ENCODE measurements at places on chromosomes 12 and 14.

- DNase-seq, result no peak
- peaks cover 5% of the 10 kb centered on the region for H3K4me1 ChIP-seq
- H3K27me3 ChIP-seq, result peaks cover 5% of the 10 kb centered on the region
- H3K4me3 ChIP-seq, result no peak overlapping the region
These were observed 21.4 kb upstream of the CMKLR1 start for GRCh38 chr12:108360487-108360886.

DNA sequence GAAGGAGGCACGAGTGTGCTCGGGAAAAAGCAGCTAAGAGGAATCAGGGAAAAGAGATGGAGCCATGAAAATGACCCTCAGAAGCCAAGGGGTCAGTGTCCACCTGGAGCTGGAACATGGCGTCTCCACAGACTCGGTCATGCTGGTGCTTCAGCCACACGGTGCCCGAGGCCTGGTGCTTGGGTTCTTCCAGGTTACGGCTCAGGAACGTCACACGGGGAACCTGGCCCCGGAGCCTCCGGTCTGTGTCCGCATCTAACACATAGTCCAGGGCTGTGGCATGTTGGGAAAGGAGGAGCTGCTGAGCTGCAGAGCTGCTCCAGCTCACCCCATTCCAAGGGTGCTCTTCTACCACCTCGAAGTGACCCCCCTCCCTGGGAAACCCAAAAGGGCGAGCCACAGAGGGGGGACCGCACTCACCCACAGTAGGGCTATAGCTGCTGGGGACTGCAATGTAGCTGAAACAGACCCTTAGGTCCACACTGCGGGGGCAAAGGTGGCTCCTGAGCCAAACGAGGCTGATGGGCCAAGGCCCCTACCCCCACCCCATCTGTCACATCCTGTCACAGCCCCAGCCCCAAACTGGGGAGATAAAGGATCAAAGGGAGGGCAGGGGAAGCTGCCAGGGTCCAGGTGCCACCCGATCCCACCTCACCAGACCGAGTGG lies 10.8 kb downstream of the ITGA7 start:
- H3K4me3 ChIP-seq, result no peak overlapping the region
- no peaks in the 10 kb centered on the region for H3K36me3 ChIP-seq
- peaks cover 2% of the 10 kb centered on the region for H3K27me3 ChIP-seq

DNA sequence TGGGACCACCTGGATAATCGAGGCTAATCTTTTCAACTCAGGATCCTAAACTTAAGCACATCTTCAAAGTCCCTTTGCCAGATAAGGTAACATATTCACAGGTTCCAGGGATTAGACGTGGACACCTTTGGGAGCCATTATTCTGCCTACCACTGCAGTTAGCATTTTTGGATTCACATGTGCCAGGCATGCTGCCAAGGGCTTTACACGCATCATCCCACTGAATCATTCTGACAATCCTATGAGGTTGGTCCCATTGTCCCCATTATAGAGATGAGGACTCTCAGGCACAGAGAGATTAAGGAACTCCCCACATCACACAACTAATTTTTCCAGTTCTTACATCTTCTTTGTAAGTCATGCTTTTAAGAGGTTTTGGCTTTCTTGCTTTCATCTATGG lies 34.5 kb downstream of the RTN1 start:
- no peak for DNase-seq
- H3K27ac ChIP-seq, result no peak overlapping the region
- H3K4me1 ChIP-seq, result no peaks in the 10 kb centered on the region
- H3K4me3 ChIP-seq, result no peak overlapping the region
- peaks cover 12% of the 10 kb centered on the region for H3K27me3 ChIP-seq

GRCh38 chr14:74935360-74935680 lies 12.3 kb upstream of the RPS6KL1 start:
- no peaks in the 10 kb centered on the region for H3K36me3 ChIP-seq
- no peak overlapping the region for H3K27ac ChIP-seq
- H3K4me1 ChIP-seq, result peaks cover 21% of the 10 kb centered on the region

DNA sequence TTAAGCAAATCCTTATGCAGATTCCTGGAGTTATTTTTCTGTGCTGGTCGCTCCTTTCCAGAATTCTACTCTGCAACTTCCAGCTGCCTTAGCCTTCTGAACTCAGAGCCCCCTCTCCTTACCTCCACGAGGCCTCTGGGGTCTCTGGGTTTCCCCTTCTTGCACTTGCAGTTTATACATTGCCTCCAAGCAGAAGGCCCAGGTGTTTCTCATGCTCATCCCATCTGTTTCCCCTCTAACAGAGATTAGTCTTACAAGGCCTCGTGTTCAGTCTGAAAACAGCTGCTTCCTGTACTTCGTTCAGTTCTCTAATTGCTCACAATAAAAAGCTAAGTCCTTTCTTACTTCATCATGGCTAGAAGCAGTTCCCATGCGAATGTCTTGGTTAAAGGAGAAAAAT lies 134.4 kb upstream of the FGD4 start:
- no peak overlapping the region for H3K4me3 ChIP-seq
- no peaks in the 10 kb centered on the region for H3K36me3 ChIP-seq
- H3K4me1 ChIP-seq, result peaks cover 4% of the 10 kb centered on the region
- no peak for DNase-seq

DNA sequence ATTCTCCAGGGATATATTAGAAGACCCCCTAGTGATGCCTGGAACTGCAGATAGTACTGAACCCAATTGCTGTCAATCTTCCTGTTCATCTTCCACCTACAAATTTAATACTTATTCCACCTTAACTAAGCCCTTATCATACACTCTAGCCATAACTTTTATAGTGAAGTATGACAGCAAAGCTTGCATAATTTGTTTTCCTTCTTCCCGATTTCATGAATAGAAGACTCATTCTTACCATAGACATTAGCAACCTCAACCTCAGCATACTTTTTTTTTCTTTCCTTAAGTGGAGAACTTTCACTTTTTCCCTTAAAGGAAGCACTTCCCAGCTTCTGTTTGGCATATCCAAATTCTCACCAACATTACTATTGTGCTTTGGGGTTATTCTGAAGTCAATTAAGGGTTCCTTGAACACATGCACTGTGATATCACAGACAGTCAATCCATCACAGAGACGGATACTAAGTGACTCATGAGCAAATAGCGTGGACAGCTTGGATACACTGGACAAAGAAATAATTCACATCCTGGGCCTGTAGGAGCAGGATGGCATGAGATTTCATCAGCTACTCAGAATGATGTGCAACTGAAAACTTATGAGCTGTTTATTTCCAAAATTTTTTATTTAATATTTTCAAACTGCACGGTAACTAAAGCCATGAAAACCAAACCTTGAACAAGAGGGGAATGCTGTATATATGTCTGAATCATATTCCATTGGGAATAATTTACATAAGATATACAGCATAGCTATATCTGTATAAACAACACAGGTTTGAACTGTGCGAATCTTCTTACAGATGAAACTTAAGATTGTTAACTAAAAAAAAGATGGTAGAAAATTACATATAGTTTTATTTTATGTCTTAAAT lies 63.9 kb downstream of the SYT1 start:
- H3K36me3 ChIP-seq, result no peaks in the 10 kb centered on the region
- no peak overlapping the region for H3K4me3 ChIP-seq
- DNase-seq, result no peak
- H3K4me1 ChIP-seq, result no peaks in the 10 kb centered on the region
- no peaks in the 10 kb centered on the region for H3K27me3 ChIP-seq
- H3K27ac ChIP-seq, result no peak overlapping the region

GRCh38 chr12:6302621-6303020 lies 7.9 kb upstream of the PLEKHG6 start:
- peaks cover 4% of the 10 kb centered on the region for H3K4me1 ChIP-seq
- H3K27ac ChIP-seq, result no peak overlapping the region
- peaks cover 13% of the 10 kb centered on the region for H3K27me3 ChIP-seq
- no peaks in the 10 kb centered on the region for H3K36me3 ChIP-seq
- no peak for DNase-seq
- H3K4me3 ChIP-seq, result no peak overlapping the region

- no peaks in the 10 kb centered on the region for H3K27me3 ChIP-seq
- no peak overlapping the region for H3K27ac ChIP-seq
- no peak overlapping the region for H3K4me3 ChIP-seq
- no peaks in the 10 kb centered on the region for H3K4me1 ChIP-seq
- no peak for DNase-seq
These were observed 453.9 kb downstream of the ADAMTS20 start for GRCh38 chr12:43098071-43098470.

DNA sequence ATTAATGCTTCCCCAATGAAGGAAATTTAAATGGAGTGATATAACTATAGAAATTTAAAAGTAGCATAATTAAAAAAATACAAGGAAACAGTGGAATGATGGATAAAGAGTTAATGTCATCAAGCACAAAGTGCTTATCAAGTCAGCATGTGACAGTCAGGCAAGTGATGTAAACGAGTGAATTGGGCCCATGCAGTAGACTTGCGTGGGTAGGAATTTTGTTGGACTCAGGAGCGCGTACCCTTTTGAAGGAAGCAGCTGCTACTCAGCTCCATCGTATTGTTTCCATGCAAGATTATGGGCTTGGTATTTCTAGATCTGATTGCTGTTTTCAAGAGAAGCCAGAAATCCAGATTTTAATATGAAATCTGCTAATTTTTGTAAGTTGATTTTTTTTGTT lies 4.4 kb upstream of the DYRK4 start:
- peaks cover 32% of the 10 kb centered on the region for H3K36me3 ChIP-seq
- no peak overlapping the region for H3K27ac ChIP-seq
- H3K4me1 ChIP-seq, result peaks cover 2% of the 10 kb centered on the region
- no peak for DNase-seq

GRCh38 chr14:75794615-75795038 lies 133.6 kb downstream of the TTLL5 start:
- no peak overlapping the region for H3K4me3 ChIP-seq
- H3K4me1 ChIP-seq, result no peaks in the 10 kb centered on the region
- no peak for DNase-seq

GRCh38 chr12:2510045-2510444 lies 284.7 kb upstream of the FKBP4 start:
- H3K4me1 ChIP-seq, result no peaks in the 10 kb centered on the region
- no peak overlapping the region for H3K4me3 ChIP-seq
- no peak overlapping the region for H3K27ac ChIP-seq
- no peaks in the 10 kb centered on the region for H3K27me3 ChIP-seq

GRCh38 chr14:95575840-95576473 lies 41.1 kb downstream of the GLRX5 start:
- no peak overlapping the region for H3K4me3 ChIP-seq
- peaks cover 6% of the 10 kb centered on the region for H3K27me3 ChIP-seq
- H3K27ac ChIP-seq, result no peak overlapping the region
- no peaks in the 10 kb centered on the region for H3K4me1 ChIP-seq

- no peak overlapping the region for H3K4me3 ChIP-seq
- H3K36me3 ChIP-seq, result peaks cover 1% of the 10 kb centered on the region
These were observed 413.6 kb downstream of the BTG1 start for GRCh38 chr12:91732086-91732485.

- no peaks in the 10 kb centered on the region for H3K27me3 ChIP-seq
- no peak for DNase-seq
- no peaks in the 10 kb centered on the region for H3K36me3 ChIP-seq
- H3K27ac ChIP-seq, result no peak overlapping the region
- H3K4me3 ChIP-seq, result no peak overlapping the region
These were observed 120.2 kb upstream of the DNM1L start for GRCh38 chr12:32558903-32559302.

DNA sequence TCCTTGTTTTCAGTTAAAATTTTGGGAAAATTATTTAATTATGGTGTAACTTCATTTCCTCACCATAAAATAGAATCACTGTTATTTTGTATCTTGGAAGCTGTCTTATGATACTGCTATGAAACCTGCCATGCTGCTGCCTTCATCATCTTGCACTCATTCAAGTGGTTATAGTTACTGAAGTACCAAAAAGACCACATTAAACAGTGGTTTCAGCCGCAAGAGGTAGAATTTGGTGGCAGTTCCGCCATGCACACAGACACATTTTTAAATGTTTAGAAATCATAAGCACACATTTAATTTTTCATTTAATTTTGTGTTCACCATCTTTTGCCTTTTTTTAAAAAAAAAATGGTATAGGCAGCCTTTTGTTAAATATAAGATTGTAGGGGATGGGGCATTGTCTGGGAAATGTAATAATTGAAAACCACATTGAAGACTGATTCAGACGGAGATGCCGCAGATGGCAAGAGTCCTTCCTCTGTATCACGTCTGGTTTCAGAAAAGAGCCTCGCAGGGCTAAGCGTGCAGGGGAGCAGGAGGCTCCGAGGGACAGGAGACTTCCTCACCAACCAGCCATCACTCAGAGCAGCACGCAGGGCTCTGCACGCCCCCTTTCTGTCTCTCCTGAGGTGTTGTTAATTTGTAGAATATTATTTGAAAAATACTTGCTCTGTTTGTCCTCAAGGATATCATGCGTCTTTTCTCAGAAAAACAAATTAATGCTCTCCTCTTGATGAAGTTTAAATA lies 115.2 kb upstream of the PELI2 start:
- peak overlapping the region; percentile 15 for H3K4me3 ChIP-seq
- H3K36me3 ChIP-seq, result peaks cover 11% of the 10 kb centered on the region
- peak; percentile 56 for DNase-seq
- peak overlapping the region; percentile 77 for H3K27ac ChIP-seq
